OCI-M1 (cell line): ENCODE measurements at places on chromosomes 11 and 22.

GRCh38 chr22:49789289-49790141 is 38.2 kb downstream of the BRD1 start:
- no peak for DNase-seq

DNA sequence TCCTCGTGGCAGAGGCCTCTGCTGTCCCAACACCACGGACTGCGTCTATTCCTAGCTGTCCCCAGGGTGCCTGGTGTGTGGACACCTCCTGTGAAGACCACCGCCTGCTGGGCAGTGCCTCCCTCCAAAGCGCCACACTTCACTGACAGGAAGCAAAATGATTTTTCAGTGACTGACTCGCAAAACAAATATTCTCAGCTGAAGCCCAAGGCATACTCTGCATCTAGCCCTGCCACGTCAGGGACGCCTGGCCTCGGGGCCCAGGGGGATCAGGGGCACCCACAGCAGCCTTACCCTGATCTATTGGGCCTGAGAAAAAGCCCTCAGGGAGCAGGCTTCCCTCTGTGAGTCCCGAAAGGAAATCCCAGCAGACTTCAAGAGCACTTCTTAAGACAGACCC is 2.2 kb downstream of the BRD1 start:
- DNase-seq = no peak

DNA sequence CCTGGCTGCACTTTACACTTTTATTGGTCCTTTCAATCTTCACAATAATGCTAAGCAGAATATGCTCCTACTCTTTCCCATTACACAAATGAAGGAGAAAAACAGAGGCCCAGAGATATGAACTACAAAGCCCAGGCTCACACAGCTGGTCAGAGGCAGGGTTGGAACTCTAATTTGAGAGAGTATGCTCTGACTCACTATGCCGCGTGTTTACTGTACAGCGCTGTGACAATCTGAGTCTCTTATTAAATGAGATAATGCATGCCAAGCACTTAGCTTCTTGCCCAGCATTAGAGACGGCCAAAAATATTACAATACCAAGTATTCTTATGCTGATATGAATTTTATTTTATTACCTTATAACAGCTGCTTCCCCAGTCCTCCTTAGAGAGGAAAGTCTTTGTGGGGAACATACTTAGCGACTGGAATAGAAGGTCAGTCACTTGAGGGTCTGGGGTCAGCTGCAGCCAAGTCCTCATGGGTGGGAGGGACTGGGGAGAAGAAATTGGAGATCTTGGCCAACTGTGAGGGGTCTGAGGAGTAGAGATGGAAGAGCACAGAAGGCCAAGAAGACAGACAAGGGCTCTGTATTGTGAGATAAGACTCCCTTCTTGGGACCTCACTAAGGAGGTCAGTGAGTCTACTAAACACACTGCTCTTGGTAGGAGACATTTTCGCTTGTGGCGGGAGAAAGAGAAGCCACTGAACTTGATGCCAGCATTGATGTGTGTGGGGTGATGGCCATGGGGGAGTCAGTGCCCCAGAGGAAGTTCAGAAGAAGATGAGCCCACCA is 150.8 kb upstream of the TIMP3 start:
- peak; percentile 34 for DNase-seq

DNA sequence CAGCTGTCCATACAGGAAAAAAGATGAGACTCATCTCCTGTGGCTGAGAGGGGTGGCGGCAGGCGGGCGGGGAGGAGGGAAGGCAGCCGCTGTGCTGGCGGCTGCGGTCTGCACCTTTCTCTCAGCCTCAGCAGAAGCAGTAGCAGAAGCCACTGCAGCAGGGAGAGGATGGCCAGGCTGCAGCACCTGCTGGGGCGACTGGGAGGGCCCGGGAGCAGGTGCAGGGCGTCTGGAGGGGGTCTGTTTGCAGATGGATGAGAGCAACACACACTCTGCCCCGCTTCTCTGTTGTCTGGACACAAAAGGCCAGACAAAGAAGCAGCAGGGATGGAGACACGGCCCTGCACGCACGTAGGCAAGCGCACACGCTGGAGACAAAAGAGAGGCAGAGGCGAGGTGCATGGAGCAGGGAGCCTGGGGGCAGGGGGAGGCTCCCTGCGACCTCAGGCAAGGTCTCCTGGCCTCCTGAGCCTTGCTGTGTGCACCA is 9.3 kb upstream of the MIAT start:
- no peak for DNase-seq

GRCh38 chr11:12680246-12680939 is 6.2 kb downstream of the TEAD1 start:
- DNase-seq = peak; percentile 32

DNA sequence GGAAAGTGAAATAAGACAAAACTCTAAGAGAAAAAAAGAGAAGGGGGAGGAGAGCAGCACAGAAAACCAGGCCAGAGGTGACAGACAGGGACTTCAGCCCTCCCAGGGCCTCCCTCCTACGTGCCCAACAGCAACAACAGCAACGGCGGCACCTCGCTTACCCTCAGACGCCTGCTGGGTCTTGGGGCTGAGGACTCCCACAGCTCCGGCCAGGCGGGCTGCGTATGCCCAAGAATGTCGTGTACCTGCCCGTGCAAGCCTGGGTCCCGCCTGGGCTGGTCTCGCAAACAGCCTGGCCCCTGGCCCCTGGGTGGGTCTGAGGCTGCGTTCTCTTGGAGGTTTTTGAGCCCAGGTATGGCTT is 30.5 kb downstream of the ARAP1 start:
- DNase-seq = peak; percentile 72

- DNase-seq = peak; percentile 29
Measured at GRCh38 chr11:119181677-119182412, 3.4 kb upstream of the NHERF4 start.

- DNase-seq = no peak
Measured at GRCh38 chr11:119995730-119996491, 142.0 kb downstream of the TRIM29 start.

DNA sequence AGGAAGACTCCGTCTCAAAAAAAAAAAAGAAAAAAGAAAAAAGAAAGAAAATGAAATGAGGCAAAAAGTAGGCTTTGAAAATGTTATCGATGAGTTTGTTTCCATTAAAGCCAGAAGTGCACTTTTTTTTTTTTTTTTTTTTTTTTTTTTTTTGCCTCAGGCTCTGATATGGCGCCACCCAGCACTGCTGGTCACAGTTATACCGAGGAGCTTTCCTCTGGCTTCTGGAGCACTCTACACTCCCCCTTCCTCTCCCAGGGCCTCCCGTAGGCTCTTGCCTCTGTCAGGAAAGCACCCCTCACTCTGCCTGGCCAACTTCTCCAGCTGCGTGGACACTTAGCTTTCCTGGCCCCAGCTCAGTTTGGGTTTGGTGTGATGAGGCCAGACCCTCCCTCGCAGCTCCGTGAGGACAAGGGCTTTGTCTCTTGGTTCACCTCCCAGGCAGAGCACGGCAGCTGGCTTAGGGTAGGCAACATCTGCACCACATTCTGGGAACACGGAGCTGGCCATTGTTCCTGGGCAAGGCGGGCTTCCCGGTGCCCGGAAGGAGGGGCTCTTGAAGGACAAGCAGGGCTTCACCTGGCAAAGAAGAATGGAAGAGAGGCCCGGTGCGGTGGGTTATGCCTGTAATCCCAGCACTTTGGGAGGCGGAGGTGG is 16.9 kb downstream of the FADS2 start:
- DNase-seq = no peak

GRCh38 chr22:22761606-22761962 is 117.2 kb downstream of the GGTLC2 start:
- no peak for DNase-seq

GRCh38 chr22:45155050-45155840 is 8.5 kb upstream of the NUP50 start:
- DNase-seq = no peak

DNA sequence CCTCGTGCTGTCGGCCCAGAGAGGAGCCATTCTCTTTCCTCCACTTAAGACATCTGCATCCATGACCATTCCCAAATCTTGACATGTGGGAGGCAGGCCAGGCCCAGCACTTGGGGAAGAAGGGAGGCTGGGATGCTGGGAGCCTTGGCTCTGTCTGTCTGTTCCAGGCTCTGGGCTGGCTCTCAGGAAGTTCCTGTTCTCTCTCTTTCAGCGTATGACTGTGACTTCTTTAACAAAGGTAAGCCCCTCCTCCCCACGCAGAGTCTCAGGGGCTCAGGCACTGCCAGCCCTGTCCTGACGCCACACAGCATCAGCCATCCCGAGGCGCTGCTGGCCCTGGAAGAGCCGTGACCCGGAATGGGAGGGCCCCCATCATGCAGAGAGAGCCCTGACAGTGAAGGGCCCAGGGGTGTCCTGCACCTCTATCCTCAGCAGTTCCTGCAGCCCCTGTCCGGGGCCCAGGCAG is 52.4 kb downstream of the OTOG start:
- DNase-seq = no peak

GRCh38 chr11:115778928-115779650 is 274.9 kb upstream of the CADM1 start:
- peak; percentile 29 for DNase-seq

- no peak for DNase-seq
Measured at GRCh38 chr22:46355996-46356471, 20.5 kb downstream of the TRMU start.

GRCh38 chr11:74755395-74755995 is 6.8 kb downstream of the RNF169 start:
- no peak for DNase-seq

GRCh38 chr11:102426000-102426399 is 26.6 kb downstream of the TMEM123 start:
- DNase-seq = no peak

- no peak for DNase-seq
Measured at GRCh38 chr11:78331711-78332110, 85.9 kb downstream of the GAB2 start.

- peak; percentile 79 for DNase-seq
Measured at GRCh38 chr11:2991452-2992233, 486 bp downstream of the NAP1L4 start.

GRCh38 chr11:14356342-14356741 is 2.6 kb downstream of the RRAS2 start:
- no peak for DNase-seq

- no peak for DNase-seq
Measured at GRCh38 chr11:36030731-36031281, 86.9 kb downstream of the LDLRAD3 start.

GRCh38 chr11:41665441-41666360 is 206.2 kb upstream of the LRRC4C start:
- DNase-seq = no peak

DNA sequence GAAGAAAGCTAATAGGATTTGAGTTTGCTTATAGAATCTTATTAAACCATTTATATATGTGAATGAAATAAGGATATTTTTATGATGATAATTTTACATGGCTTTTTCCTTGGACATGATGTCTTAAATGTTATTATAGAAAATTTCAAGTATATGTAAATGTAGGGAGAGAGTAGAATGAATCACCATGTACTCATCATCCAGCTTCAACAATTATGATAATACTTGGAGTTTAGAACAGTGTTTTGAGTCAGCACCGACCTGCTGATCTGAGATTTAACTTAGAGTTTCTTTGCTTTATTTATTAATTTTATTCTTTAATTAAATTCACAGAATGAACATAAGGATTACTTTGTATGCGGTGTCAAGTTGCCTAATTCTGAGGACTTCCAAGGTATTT is 193.5 kb downstream of the UVRAG start:
- DNase-seq = no peak

- no peak for DNase-seq
Measured at GRCh38 chr11:23406131-23406819, 546.0 kb upstream of the CCDC179 start.

- no peak for DNase-seq
Measured at GRCh38 chr11:31651208-31651607, 141.6 kb downstream of the ELP4 start.

GRCh38 chr11:9771071-9771511 is 107.2 kb downstream of the SWAP70 start:
- DNase-seq = no peak

GRCh38 chr11:123183391-123184099 is 11.5 kb downstream of the CLMP start:
- no peak for DNase-seq

GRCh38 chr11:2790568-2790921 is 90.8 kb upstream of the KCNQ1OT1 start:
- no peak for DNase-seq

GRCh38 chr11:10651656-10652361 is 41.7 kb downstream of the IRAG1 start:
- no peak for DNase-seq

GRCh38 chr11:119924017-119924416 is 195.0 kb upstream of the NECTIN1 start:
- peak; percentile 19 for DNase-seq

GRCh38 chr11:75421902-75422247 is 11.1 kb downstream of the KLHL35 start:
- DNase-seq = no peak

- no peak for DNase-seq
Measured at GRCh38 chr11:45384016-45384415, 97.9 kb upstream of the SYT13 start.

GRCh38 chr22:40114411-40114810 is 63.3 kb upstream of the TNRC6B start:
- DNase-seq = no peak

- peak; percentile 9 for DNase-seq
Measured at GRCh38 chr11:132402071-132402684, 1031.8 kb downstream of the NTM start.

DNA sequence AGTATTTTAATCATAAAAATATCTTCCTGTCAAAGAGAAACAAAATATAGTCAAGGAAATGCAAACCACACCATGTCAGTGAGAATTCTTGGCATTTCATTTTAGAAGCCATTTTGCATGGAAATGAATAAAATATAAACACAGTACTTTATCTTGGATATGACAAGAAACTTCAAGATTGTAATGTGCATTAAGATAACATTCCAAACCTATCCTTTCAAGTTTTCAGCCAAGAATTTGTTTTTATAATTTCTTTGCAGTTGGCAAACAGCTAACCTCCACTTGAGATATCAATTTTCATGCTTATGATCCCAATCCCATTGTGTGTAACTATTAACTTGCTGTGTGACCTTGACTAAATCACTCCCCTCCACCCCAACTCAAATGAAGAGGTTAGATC is 59.3 kb upstream of the WT1 start:
- no peak for DNase-seq

DNA sequence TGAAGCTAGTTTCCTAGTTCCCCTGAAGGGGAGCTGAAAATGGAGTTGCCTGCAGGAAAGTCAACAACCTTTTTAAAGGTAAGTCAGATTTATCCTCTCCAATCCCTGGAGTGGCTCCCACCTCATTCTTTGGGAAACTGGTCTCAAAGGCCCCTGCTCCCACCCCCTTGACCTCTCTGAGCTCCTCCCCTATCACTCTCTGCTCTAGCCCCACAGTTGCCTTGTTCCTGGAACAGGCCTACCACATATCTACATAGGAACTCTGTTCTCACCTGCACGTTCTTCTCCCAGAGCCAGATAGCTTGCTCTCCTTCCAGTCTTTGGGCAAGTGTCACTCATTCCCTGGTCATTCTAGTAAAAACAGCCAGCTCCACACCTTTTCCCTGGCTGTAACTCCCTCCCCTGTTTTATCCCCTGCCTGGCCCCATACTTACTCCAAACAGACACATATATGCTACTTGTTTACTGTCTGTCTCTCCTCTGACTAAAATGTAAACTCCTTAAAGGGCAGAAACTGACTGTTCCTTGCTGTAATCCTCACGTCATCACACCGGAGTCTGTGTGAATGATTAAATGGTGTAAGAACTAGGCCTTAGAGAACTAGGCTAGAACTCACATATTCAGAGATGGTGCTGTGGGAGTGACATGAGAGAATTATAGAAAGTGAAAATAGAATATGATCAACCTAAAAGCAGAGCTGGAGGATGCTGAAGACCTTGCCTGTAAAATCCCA is 53.3 kb downstream of the TCF20 start:
- no peak for DNase-seq
